ENCODE measurements at places on chromosomes 13 and 19.

- DNase-seq = no peak
These were observed 46.6 kb upstream of the TSC22D1 start for GRCh38 chr13:44622708-44623107.

- DNase-seq = no peak
These were observed 175.2 kb upstream of the RNF113B start for GRCh38 chr13:98352226-98352625.

DNA sequence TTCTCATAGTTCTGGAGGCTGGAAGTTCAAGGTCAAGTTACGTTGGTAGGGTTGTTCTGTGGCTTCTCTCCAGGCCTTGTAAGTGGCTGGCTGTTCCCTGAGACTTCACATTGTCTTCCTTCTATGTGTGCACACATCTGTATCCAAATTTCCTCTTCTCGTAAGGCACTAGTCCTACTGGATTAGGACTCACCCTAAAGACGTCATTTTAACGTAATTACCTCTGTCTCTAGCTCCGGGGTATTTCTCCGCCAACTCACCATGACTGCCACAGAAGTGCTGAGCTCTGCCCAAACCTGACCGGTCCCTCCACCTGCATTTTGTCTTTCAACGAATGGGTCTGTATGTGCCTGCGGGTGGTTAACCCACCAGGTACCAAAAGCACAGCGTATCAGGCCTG lies 8.7 kb upstream of the SYDE1 start:
- no peak for DNase-seq

DNA sequence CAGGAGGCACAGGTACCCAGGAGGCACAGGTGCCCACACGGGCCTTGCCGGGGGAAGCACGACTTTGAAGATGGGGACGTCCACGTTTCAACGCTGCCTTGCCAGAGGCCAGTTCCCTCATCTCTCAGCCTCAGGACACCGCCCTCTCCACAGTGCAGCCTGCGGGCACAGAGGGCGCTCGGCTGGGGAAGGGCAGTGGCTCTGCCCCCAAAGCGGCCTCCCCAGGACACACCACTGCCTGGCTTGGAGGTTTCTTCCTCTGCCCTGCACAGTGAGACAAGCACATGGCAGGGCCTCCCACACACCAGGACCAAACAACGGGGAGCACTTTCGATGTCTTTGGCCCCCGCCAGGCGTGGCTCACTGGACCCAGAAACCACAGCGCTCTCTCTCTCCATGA lies 73.0 kb downstream of the RASA3 start:
- DNase-seq = no peak

DNA sequence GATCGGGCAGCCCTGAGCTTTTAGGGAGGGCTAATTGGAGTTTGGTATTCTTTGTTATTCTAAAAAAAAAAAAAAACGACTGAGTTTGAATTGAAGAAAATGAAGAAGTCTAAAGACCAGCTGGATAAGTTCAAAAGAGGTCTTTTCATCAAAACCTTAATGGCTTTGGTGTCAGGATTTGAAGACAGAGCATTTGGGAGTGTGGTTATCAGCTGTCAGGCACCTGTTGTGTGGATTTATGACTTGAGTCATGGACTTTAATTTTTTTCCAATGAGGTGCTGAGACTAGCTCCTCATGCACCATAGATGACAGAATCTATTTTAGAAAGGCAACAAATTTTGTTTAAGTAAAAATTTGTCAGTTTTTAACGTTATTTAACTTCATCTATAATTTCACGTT lies 72.5 kb downstream of the FREM2 start:
- DNase-seq = no peak

DNA sequence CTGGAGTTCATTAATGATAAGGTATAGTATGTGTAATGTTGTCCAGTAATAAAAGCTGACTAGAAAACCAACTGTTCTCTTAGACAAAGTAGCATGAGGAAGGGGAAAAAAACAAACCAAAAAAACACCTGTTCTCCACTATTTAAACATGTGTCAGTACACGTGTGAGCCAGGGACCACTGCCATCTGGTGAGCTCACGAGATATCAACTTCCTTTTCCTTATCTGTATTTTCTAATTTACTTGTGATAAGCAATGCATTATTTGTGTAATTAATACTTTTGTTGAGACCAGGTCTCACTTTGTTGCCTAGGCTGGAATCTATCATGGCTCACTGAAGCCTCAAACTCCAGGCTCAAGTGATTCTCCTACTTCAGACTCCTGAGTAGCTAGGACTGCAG lies 4.3 kb upstream of the SIX5 start:
- DNase-seq = no peak

GRCh38 chr13:42272804-42273175 lies 838 bp downstream of the AKAP11 start:
- DNase-seq = no peak

DNA sequence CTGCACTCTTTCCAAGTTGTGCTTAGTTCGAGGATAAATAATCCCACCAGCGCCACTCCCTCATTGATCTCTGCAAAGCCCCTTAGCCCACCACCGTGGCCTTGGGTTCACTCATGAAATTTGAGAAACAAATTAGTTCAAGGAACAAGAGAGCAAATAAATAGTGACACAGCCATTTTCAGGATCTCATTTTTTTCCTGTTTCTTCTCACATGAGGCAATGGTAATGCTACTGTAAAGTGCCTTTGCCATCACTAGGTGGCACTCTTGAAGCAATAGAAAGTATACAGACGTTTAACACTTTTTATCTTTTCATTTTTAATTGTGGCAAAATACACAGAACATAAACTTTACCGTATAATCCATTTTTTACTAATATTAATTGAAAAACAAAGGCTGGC lies 76.8 kb upstream of the ZNF835 start:
- no peak for DNase-seq

- DNase-seq = no peak
These were observed 459.4 kb downstream of the FOXO1 start for GRCh38 chr13:40207001-40207478.

DNA sequence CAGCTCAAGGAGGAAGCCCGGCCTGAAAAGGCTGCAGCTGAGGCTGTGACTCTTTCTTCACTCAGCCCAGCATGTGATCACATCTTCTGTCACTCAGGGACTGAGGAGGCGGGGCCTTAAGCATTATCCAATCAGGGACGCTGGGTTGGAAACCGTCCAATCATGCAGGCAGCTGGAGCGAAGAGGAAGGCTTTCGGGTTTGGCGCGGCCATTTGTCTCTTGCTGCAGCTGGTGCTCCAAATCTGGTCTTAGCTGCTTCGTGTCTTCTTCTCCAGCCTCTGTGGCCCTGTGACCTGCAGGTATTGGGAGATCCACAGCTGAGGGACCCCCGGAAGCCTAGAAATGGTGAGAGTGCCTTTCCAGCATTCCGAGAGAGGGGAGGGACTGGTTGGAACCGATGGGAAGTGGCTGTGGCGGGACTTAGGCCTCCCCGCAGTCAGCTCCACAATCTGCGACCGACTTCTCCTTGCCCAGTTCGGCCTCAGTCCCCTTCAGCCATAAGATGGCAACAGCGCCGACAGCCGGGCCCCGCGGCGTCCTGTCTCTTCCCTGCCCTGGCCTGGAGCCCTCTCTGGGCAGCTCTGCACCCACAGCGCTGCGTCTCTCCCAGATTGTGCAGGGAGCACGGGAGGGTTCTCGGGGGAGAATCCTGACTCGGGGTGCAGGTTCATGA lies at the start of gene ZNF90:
ZNF90 (plus strand) TSS at position 210 of the 673 bp plus-strand sequence; CDS start at position 343, 133 bp downstream.
- peak; percentile 81 for DNase-seq
